Stimulated activated CD4-positive, alpha-beta T cell treated with anti-CD3 and anti-CD28 coated beads, Interleukin-15, amount 100 ng/mL, for 48 hours (primary cell): ENCODE measurements at places on chromosomes 7 and 10.

- no peak for DNase-seq
Observed at GRCh38 chr7:29398011-29398410, 165.6 kb upstream of the PRR15 start.

DNA sequence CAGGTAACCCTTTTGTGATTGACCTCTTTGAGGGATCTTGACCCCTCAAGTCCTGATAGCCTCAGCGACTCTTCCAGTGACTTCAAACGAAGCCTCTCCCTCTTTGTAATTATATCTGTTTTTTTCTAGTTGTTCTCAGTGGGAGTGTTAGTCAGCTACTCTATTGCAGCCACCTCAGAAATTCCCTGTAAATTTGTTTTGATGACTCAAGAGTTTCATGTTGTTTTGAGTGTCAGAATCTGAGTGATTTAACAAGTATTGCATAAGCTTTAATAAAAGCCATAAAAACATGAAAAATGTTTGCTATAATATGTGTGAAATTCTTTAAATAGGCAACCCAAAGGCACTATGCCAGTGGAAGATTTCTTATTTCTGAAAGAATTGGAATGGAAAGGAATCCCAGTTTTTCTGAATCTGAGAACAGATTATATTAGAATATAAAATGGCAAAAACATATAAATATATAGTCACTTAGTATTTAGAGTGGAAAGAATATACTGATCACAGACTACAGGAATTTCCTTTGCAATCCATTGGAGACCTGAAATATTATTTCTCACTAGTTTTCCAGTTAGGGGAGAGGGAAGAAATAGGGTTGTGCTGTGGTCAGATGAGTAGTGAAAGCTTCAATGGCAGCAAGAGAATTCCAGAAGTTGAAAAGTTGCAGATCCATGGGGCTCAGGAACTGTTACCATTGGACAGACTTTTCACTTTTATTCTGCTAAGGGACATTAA, 94.4 kb upstream of the SEMA3C start:
- DNase-seq = no peak

DNA sequence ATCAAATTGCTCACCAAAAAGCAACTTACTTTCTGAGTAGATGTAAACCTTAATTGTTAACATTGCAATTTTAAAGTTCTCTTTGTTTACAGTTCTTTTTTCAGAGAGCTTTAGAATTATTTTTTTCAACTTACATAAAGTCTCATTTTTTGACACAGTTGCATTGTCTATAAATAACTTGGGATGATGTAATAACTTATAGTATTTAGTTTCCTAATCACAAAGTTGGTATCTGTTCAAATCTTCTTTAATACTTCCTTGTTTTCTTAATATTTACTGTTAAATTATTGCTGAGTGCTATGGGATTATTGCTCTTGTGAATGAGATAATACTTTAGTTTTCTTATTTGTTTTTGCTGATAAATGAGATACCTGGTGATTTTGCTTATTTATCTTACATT, 18.9 kb upstream of the SUV39H2 start:
- DNase-seq = no peak

DNA sequence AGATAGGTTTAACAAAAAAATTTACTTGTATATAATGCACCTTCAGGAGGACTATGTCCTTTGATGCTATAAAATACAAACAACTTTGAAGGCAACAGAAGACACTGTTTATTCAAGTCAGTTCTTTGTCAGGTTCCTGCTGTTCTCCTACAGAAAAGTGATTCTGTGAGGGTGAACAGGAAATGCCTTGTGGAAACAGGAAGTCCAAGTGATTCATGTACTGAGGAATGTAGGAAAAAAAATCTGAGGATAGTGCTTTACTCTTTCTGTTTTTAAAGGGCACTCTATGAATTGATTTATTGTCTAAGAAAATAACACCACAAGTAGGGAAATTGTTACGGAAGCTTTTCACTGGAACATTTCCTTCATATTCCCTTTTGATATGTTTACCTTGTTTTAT, 171.9 kb downstream of the HDAC9 start:
- no peak for DNase-seq

- DNase-seq = no peak
Observed at GRCh38 chr7:84399661-84400060, 205.1 kb upstream of the SEMA3A start.

GRCh38 chr10:14676732-14677131, 98.0 kb downstream of the FAM107B start:
- DNase-seq = no peak

DNA sequence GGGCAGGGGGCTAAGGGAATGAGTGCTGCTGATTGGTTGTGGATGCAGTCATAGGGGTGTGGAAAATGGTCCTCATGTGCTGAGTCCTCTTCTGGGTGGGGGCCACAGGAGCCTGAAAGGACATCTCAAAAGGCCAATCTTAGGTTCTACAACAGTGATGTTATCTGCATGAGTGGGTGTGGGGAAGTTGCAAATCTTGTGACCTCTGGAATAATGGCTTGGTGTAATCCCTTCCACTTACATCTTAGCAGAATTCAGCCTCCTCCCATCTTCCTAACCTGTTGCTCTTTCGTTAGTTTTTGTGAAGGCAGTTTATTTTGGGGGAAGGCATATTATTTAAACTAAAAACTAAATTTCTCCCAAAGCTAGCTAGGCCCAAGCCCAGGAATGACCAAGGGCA, 42.0 kb upstream of the OIT3 start:
- no peak for DNase-seq

DNA sequence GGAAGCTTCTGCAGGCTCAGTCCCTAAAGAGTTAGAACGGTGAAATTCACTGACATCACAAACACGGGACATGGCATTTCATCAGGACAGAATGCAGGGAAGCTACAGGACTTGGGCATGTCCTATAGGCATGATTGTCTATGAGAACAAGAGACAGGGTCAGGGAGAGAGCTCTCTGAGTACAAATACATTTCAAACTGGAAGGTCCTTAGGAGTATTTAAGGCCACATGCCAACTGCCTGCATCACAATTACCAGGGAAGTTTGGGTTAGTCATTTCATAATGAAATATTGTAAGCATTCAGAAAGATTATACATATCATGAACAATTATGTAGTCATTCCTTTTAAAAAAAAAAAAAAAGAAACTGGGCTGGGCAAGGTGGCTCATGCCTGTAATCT, 71.3 kb downstream of the CREB3L2 start:
- DNase-seq = no peak

GRCh38 chr7:69684369-69685292, 86.4 kb downstream of the AUTS2 start:
- DNase-seq = no peak

DNA sequence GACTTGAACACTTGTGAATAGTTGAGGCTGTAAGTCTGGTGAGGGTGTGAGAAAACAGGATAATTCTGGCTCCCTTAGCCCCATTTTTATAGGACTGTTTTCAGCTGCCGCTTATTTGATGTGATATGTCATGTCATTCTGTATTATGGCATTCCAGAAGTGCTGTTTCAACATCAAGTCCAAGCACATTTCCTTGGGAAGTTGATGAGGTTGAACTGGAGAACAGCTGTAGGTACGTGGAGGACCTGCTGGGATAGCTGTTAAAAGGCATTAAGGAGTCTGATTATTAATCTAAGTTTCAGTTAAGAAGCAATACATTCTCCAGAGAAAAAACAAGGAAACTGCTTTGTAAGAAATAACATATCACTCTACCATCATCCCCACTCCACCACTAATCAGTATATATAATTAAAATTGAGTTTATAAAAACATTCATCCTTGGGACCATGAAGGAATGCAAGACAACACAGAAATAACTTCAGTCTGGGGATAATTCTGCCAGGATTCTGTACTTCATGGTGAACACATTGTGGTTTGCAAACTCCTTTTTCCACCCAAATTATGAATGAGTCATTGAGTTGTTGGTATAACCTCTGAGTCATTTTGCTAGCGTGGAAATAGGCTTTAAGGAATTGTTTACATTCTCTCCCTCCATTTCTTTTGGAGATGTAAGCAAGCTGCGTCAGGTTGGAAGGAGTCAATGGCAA, 39.9 kb upstream of the TMEM229A start:
- DNase-seq = no peak

GRCh38 chr10:34161777-34162370, 653.2 kb downstream of the PARD3 start:
- no peak for DNase-seq

- DNase-seq = no peak
Observed at GRCh38 chr7:36244429-36244828, 91.4 kb downstream of the EEPD1 start.

GRCh38 chr7:38311329-38311937, 38.0 kb upstream of the TARP start:
- no peak for DNase-seq

DNA sequence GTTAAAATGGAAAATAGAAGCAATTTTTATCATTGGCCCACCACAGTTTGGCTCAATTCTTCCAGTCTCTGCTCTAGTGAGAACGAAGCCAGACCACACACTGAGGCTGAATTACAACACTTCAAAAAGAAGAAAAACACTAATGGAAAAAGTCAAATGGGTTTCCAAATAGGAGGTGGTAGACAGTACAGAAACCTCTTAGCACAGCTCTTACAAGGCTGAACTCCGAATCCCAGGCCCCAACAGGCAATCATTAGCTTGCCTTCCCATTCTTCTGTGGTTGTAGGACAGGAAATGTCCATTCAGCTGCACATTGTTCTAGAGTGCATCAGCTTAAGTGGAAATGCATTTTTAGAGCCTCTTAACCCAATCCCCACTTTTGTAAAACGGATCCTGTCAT, 115.1 kb upstream of the MEOX2 start:
- no peak for DNase-seq

GRCh38 chr7:47413526-47414341, 168.2 kb downstream of the TNS3 start:
- no peak for DNase-seq

GRCh38 chr7:112173568-112173905, 32.7 kb downstream of the DOCK4 start:
- no peak for DNase-seq

DNA sequence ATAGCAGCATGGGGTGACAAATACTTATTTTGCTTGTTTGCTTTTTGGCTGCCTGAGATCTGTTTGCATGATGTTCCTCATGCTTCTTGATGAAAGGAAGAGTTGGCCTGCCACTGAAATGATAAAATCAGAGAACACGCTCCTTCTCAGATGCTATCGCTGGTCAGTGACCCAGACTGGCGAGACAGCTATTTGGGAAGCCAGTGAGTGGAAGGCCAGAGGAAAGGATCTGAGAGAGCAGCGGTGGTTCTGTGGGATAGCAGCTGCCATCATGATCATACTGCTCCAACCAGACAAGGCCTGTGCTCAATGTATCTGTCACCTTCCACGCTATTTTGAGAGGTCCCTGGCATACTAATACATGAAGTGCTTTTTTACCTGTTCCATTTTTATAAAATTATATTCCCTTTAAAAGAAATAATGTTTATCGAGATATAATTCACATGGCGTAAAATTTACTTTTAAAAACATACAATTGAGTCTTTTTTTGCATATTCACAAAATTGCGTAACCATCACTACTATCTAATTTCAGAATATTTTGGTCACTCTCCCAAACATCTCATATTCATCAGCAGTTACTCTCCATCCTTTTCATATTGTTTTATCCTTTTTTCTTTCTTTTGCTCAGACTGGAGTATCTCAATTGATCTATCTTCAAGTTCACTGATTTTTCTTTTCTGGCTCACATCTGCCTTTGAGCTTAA, 695.1 kb downstream of the TNS3 start:
- no peak for DNase-seq
